Right kidney (tissue), 9 donors: ENCODE measurements at places on chromosomes 12 and 14.

DNA sequence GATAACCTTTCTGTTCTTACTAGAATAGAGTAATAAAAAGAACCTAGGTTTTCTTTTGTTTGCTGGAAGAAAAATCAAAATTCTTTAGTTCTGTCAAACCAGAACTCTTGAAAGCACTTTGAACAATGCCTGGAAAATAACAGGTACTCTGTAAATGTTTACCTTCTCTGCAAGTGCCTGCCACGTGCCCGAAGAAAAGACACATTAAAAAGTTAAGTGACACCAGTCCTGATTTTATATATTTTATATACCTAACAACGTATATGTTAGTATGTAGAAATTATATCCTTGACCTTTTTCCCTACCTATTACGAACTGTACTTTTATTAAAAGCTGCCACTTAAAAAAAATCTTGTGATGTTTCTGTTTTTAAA, 976 bp downstream of the THAP2 start:
- no peak for DNase-seq

DNA sequence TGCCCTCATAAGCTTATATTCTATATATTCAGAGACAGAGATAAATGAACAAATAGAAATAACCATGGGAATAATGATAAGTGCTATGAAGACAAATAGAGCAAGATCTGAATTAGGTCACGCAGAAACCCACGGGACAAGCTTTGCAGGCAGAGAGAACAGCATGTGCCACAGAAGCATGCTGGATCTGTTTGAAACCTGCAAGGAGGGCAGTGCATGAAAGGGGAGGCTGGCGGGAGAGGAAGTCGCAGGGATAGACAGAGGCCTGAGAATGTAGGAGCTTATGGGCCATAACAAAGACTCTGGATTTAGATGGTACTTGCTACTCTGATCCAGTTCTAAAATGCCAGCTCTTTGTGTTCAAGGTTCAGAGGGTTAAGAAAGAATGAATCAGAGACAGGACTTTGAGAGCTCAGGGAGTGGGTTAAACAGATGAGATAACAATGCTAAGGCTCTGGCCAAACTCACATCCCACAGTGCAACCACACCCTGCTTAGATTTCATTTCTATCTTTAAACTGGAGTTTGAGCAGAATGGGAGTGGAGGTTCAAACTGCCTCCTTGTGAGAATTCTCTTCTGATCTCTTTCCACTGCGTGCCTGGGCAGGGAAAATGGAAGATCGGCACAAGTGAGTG, 49.2 kb upstream of the PPP1R12A start:
- no peak for DNase-seq

GRCh38 chr12:56087220-56087619, 7.3 kb downstream of the ERBB3 start:
- DNase-seq: no peak

DNA sequence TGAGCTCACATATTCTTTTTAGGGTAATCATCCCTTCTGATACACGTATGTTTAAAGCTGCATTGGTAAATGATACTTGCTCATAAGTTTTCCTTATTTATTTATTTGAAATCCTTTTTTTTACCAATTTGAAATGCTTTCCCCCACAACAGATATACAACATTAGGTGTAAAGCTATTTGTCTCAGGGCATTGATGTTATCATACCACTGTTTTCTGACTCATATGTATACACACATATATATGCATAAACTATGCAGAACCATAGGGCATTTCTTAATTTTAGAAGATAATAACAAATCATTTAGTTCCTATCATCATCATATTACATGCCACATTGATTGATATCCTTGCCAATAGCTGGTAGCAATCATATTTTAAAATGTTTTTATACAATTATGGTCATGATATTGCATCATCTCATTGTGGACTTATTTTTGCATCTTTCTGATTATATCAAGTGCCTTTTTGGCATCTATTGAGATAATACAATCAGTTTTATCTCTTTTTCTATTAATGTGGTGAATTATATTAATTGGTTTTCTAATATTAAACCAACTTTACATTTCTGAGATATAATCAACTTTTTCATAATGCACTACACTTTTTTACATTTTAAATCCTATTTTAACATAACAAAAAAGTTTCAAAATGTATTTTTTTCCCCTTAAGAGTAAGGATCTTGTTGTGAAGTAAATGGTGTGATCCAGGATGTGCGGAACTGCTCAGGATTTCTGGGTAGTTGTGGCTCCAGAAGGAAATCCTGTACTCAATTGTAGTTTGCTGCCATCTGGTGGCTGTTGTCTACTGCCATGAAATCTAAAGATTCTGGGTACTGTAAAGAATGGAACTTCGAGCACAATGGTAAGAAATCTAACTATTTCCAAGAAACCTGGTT, 16.7 kb downstream of the OR9K2 start:
- DNase-seq: no peak

DNA sequence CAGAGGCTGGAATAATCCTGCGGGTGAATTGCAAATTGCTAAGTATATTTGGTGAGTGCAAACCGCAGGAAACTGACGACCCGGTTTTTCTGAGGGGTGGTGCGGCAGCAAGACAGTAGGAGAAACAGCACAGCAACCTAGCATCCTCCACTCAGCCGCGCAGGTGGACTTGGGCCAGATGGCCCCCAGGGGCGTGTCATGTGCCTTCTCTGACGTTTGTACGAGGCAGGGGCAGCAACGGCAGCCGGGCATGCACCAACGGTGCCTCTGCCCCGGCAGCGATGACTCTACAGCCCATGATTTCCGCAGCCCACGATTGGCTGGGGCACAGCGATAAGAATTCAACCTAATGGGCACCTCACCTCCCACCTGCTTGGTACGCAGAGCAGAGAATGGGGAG, 11.1 kb upstream of the CLEC2A start:
- DNase-seq: no peak

DNA sequence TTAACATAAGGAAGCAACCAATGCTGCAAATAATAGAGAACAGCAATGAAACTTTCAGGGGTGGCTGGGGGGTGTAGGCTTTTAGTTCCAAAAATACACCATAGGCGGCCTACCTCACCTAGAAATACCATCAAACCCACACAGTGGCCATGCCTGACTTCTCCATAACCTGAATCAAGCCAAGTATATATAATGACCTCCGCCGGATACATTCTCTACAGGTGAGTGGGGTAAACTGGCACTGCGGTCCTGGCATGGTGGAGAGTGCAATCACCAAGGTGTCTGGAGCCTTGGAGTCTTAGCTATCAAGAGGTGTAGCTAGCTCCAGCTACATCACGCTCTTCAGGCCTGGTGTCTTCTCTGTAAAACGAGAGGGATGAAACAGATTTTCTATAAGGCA, 1.2 kb downstream of the ZBTB25 start:
- peak; percentile 18 for DNase-seq

DNA sequence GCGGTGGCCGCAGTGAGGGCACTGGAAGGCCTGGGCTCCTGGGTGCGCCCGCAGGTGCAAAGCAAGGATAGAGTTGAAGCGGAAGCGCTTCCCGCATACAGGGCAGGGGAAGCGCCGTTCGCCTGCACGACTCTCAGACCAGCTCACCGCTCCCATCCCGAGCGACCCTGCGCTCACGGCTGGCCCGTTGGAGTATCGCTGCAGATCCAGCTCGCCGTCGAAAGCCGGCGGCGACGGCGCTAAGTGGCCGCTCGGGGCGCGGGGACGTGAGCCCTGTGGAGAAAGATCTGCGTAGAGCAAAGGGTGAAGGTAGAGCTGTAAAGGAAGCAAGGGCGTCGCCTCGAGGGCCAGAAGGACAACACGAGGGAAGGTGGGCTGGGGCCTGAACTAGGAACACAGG, 5.4 kb downstream of the ZNF219 start:
- DNase-seq: no peak

GRCh38 chr12:97493731-97494130, 31.1 kb downstream of the RMST start:
- DNase-seq: no peak

GRCh38 chr12:121755591-121755990, 37.9 kb downstream of the RHOF start:
- DNase-seq: no peak

DNA sequence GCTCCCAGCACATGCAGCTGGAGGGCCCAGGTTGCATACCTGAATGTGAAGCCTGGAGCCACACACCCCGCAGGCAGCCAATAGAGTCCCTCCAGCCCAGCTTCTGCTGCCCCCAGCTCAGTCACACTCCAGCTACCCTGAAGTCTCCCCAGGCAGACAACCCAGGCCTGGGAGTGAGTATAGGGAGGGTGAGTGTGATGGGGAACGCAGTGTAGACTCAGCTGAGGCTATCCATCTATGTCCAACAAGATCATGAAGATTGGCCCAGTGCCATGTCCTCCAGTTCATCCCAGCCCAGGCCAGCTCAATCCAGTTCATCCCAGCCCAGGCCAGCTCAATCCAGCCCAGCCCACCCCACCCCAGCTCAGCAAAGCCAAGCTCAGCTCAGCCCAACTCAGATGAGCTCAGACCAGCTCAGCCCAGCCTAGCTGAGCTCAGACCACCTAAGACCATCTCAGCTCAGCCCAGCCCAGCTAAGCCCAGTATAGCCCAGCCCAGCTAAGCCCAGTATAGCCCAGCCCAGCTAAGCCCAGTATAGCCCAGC, 330.4 kb downstream of the TMEM121 start:
- DNase-seq: no peak

- DNase-seq: no peak
Measured at GRCh38 chr14:75803765-75804164, 142.7 kb downstream of the TTLL5 start.

DNA sequence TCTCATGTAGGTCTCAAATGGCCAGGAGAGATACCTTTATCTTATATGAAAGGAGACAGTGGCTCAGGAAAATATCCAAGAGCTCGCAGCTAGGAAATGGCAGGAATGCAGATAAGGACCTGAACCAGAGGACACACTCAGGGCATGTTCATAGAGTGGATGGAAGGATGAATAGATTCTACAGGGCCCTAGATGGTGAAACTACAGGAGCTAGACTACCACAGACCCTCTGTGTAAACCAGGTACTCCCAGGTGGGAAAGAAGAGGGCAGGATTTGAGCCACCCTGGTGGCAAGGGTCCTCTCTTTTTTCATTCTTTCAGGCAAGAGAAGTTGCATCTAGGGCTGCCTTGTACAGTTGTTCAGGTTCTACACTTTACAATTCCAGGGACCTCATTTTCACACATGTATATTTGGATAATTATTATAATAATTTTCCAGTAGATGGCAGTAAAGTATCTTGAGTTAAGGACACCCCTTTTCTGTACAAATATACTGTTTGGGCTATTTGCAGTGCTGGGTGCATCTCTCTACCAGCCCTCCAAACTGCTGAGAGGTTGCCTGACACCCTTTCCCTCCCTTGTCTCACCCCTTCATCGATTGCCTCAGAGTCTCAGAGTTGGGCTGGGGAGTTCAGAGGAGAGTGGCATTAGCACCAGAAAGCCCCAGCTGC, 10.5 kb upstream of the ZDHHC22 start:
- no peak for DNase-seq

DNA sequence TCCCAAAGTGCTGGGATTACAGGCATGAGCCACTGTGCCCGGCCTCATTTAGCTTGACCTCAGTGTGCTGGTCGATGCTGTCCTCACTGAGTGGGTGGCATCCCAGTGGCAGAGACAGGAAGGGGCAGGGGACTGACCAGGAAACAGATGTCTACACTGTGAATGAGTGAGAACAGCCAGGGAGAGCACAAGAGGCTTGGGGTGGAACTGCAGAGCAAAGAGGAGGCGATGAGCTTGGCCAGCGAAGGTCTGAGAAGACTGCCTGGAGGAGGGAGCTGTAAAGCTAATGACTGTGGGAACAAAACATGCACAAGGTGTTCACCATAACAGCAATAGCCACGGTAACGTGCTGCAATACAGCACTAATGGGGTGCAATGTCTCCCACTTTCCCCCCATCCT, 57.2 kb upstream of the BEGAIN start:
- DNase-seq: no peak

DNA sequence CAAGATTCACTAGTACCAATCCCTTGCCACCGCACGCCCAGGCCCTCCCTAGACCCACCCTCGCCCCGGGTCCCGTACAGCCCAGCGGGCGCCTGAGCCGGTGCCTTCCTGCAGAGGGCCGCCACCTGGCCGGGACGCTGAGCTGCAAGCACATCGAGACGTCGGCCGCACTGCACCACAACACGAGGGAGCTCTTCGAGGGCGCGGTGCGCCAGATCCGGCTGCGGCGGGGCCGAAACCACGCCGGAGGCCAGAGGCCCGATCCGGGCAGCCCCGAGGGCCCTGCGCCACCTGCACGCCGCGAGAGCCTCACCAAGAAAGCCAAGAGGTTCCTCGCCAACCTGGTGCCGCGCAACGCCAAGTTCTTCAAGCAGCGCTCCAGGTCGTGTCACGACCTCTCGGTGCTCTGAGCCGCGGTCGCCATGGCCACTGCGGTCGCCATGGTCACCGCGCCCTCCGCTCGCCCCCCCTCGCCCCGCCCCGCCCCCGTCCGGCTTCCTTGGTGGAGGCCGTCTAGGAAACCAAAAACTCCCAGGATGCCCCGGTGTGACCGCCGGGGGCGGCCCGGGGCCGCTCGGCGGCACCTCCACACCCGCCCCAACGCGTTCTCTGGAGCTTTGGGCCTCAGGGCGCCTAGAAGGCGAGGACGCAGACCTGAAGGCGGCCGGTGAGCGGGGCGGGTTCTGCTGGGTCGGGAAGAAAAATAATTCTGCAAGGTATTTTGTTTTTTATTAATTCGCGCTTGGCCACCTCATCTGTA, 3.7 kb downstream of the REM2 start:
- peak; percentile 92 for DNase-seq
